ENCODE measurements at places on chromosomes 3 and 15.

- no peak for DNase-seq
Measured at GRCh38 chr3:51949121-51949520, 6.1 kb upstream of the GPR62 start.

DNA sequence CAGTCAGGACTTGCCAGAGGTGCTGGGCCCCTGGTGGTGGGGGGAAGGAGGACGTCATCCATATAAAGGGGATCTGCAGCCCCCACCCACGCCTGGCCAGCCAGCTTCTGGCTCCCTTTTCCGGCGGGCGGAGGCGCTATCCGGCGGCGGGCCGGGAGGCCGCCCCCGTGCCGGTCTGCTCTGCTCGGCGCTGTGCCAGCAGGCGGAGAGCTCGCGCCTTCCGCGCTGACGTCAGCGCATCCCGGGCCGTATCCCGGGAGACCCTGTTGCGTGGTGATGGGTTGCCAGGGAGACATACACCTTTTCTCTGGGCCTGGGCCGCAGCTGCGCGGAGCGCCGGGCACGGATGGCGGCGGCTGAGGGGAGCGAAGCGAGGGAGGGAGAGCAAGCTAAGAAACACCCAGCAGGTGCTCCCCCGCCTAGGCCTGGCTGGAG is 1.1 kb downstream of the FAM131A start:
- DNase-seq, result no peak

GRCh38 chr3:192831111-192831644 is 86.5 kb downstream of the MB21D2 start:
- no peak for DNase-seq

DNA sequence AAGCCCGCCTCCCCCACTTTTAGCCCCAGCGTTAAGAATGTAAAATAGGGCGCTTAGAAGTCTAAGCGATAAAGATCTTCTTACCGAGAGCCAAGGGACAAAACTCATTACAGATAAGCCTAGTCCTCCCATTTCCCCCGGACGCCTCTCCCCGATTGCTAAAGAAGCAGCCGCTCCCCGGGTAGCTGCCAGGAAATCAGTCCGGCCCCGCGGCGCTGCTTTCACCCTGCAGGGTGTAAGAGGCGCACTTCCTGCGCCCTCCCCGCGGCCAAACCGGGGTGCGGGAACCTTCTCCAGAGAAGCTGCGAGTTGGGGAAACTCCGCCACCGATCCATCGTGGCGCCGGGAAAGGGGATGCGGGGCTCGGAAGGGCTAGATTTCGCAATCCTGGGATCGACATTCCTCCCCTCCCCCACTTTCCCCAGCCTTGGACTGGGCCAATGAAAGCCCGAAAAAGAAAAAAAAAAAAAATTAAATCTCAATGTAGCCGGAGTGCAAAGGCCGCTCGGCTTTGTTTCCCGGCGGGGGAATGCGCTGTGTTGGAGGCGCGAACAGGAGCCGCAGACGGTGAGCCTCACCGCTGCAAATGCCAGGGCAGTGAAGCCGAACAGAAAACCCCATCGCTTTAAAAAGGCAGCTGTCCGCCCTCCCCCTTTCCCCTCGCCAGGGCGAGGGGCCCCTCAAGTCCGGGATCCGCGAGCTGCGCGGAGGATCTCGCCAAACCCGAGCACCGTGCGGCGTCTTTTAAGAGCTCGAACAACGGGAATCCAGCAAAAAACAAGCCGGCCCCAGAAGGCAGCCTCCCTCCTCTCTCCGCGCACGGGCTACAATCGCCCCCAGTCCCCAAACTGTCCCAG is 626 bp upstream of the PTPRG start:
- peak; percentile 81 for DNase-seq

DNA sequence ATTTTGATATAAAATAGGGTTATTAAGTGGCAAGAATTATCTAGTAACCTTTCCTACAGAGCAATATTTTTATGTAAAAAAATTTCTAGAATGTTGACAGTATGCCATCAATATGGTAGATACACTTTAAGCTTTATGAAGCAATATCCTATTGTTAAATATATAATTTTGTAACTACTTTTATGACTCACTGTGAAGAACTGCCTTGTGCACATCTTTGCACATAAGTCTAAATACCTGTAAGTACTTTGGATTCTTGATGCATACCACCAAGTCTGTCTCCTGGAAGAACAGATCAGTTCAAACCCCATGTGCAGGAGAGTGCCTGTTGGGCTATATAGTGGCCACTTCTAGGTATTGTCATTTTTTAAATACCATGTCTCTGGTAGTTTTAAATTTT is 205.7 kb upstream of the EIF1B start:
- DNase-seq, result no peak

DNA sequence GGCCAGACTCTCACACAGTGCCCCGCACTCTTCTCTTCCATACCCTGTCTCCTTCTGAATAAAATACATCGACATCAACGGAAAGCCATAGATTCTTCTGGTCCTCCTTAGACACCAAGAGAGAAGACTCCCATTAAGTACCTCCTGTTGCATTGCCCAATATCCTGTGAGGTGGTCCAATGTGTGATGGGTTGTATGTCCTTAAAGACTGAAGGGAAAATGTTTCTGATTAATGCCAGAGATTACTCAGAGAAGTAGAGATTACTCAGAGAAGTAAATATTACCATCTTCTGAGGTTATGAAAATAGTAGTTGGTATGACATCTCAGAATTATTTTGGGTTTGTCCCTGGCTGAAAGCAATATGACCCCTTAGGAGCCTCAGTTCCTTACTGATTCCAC is 60.8 kb upstream of the GALNT15 start:
- no peak for DNase-seq

DNA sequence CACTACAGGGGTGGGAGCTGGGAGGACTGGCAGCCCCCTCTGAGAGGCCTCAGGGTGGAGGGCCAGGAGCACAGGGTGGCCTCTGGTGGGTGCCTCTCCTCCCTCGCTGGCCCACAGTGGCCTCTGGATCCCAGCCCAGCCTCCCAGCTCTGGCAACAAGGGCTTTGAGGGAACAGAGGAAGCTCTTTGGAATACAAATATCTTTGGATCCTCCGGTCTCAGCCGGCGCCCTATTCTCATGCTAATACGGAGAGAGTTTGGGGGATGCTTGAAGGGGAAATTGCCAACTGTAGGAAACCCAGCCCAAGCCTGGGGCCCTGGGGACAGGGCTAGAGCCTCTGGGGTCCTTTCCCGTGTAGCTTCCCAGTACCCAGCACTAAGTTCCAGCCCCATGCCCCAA is 33.4 kb upstream of the INSYN1 start:
- peak; percentile 89 for DNase-seq

DNA sequence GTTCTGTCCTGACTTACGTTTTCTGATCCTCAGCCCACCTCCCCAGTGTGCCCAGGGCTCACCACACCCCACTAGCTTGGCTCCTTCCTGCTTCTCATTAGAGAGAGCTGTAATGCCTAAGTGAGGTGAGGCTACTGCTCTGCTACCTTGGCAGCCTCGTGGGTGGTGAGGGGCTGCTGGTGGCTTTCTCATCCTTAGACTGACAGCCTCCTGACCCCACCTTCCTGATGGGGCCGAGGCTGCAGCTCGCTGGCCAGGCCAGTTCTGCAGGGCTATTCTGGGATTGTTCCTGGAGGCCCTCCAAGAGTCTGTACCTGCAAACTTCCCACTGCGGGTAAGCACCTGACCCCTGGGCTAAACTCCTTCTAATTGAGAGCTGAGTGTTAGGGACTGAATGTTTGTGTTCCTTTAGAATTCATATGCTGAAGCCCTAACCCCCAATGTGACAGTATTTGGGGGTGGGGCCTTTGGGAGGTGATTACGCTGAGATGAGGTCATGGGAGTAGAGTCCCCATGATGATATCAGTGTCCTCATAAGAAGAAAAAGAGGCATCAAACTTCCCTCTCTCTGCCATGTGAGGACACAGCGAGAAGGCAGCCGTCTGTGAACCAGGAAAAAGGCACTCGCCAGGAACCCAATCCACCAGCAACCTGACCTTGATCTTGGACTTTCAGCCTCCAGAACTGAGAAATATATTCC is 38.1 kb upstream of the IQSEC1 start:
- no peak for DNase-seq

- no peak for DNase-seq
Measured at GRCh38 chr15:54979964-54980363, 216.8 kb downstream of the RSL24D1 start.

DNA sequence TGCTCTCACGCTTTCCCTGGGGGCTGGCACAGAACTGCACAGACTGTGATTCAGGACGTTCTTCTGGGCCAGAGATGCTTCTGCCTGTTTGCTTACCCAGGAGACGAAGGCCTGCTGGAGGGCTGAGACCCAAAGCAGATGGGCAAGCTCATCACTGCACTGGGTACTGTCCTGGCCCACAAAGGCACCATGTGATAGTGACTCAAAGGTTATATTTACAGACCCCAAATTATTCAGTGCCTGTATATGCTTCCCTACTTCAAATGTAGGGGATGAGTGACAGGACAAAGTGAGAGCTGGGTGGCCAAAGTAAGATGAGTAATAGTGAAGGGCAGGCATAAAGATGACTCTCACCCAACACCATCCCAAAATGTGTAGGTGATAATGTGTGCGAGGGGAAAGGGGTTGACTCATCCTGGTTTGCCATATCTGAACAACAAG is 127.4 kb downstream of the WDR76 start:
- DNase-seq, result no peak

DNA sequence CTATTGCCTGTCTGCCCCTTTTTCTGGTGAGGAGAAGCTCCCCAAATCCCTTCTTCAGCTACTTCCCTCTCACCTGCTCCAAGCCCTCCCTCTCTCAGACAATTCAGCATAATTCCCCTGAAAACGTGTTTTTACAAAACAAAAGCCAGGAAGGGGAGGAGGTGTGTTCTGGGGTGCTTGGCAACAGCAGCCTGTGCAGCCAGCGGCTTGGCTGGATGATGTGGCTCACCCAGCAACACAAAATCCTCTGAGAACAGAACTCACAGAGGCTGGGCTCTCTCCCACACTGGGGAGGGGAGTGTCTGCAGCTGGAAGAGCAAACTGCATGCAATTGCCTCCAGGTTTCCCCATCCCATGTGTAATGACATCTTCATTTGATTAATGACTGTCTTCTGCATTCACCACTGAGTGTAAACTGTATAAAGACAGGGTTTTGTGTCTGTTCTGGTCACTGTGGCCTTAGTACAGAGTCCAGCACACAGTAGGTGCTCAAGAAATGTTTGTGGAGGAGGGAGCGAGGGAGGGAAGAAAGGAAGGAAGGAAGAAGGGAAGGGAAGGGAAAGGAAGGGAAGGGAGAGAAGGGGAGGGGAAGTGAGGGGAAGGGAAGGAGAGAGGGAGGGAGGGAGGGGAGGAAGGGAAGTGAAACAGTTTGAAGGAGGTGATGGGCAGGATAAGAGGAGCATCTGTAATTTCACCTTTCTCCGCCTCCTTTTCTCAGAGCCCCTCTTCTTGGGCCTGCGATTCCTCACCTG is 70.1 kb upstream of the GLCE start:
- peak; percentile 88 for DNase-seq

GRCh38 chr3:119647171-119647570 is 13.2 kb downstream of the POPDC2 start:
- DNase-seq, result no peak

GRCh38 chr3:114411811-114412803 is 118.3 kb downstream of the TIGIT start:
- no peak for DNase-seq

DNA sequence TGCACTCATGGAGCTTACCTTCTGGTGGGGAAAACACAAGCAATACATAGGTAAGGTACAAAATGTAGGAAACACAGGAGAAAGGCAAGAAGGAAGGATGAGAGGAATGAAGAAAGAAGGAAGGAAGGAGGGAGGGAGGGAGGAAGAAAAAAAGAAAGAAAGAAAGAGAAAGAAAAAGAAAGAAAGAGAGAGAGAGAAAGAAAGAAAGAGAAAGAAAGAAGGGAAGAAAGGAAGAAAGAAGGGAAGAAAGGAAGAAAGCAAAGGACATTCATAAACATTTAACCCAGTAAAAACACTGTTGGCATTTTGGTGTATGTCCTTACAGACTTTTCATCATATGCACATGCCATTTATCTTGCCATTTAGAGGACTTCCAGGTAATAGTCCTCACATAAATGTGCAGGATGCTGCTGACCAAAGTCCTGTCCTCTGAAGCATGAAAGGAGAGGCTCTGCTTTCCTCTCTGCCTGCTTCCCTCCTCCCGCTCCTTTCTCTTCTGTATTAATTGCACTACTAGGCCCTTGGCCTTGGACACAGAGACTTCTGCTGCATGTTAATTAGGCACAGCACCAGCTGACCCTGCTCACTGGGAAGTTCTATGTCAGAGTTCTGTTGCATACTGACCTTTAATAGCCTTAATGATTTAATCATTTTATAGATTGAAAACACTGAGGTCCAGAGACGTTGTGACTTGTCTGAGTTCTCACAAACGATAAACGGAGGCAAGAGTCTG is 29.7 kb upstream of the NDUFB4 start:
- DNase-seq, result no peak

DNA sequence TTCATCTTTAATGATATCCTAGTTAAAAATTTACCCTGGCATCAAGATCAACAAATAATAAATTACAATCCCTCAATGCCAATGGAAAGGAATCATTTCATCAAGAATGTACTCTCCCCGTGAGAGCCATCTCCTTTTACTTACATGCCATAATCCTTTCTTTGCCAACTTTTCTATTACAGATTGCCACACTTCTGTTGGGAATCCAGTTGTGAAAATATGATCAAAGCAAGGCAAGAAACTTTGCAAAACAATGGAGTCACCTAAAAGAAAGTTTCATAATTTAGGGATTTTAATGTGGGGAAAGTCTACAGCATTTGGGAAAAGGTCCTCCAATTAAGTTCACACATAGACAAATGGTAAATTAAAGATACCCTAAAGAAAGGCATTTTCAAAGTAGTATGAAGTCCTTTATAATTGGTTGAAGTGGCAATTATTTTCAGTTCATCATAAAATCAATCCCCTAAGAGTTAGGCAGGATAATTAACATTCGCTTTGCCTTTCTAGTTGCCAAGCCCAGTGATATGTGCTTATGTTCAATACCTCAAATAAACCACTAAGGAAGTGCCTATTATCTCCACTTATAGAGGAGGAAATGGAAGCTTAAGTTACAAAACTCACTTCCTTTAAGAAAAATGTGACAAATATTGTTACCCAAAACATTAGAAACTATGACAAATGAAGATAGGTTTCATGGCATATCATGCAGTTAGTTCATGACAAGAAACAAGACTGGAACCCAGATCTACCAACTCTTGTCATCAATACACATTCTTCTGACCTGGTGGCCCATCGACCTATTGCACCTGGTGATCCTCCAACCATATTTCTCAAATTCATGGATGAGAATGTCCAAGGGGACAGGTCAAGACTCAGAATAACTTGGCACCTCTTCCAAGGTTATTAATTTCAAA is 49.1 kb downstream of the TRANK1 start:
- DNase-seq, result no peak

- DNase-seq, result peak; percentile 11
Measured at GRCh38 chr3:171646357-171647133, 163.7 kb downstream of the PLD1 start.

- DNase-seq, result no peak
Measured at GRCh38 chr3:72375237-72376076, 472.8 kb downstream of the SHQ1 start.
